ENCODE measurements at places on chromosomes 11 and 22.

- DNase-seq: no peak
Measured at GRCh38 chr11:130854483-130854882, 61.8 kb downstream of the SNX19 start.

GRCh38 chr11:67408437-67409200 is 4.7 kb downstream of the TBC1D10C start:
- no peak for DNase-seq

DNA sequence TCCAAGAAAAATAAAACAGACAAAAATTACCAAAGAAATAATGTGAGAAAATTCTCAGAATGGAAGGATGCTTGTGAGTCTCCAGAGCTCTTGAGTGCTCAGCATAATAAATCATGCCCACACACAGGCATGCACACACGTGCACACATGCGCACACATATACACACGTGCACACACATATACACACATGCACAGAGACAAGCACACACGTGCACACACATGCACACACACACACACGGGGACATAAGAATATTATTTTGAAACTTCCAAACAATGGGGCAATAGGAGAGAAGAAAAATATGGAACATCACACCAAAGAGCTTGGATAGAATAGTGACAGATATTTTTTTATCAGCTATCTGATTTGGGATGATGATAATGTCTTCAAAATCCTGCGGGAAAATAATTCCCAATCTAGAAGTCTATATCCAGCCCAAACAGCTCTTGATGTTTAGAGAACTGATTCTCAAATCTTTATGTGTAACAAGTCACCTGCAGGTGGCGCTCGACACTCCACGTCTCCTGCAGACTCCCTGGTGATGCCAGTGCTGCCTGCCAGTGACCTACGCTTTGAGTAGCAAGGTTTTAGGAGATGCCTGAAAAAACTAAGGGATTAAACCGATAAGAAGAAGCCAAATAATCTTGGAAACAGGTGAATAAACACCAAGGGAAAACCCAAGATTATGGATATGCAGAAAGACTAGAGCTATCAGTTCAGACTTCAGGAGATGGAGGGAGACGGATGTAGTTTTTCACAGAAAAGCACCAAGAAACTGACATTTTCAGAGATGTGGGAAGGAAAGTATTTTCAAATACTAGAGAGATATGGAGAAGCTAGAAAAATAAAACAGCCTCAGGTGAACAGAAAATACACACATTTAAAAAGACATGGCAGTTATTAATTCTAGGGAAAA is 743.6 kb downstream of the ETS1 start:
- DNase-seq: peak; percentile 71

GRCh38 chr11:14644226-14645014 is 816 bp downstream of the PDE3B start:
- DNase-seq: peak; percentile 15

GRCh38 chr22:28952857-28953256 is 69.5 kb downstream of the ZNRF3 start:
- DNase-seq: peak; percentile 27

DNA sequence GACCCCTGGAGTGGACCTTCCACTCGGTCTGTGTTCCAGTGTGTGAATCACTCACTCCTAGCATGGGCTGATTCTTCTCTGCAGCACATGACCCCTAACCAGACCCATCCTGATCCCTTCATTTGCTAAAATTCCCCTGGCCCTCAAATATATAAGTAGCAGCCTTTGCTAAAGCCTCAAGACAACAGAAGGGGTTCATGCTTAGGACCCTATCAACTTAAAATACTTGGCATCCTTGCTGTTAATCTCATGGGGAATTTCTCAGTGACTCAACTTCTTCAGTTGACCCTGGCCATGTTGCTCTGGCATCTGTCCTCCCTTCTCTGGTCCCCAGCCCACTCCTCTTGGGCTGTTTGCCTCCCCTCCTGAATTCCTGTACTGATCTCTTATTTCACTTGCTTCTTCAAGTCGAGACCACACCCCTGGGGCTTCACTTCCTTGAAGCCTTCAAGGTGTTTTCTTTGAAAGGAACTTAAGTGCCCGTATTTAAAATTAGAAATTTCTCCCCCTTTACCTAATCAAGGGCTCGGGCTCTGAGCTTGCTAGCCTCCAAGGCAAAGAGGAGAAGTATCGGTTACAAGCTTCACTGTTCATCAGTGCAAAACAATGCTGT is 23.6 kb downstream of the NNMT start:
- no peak for DNase-seq

- no peak for DNase-seq
Measured at GRCh38 chr22:23670378-23671295, 20.2 kb upstream of the RGL4 start.

GRCh38 chr11:116637766-116638165 is 135.0 kb downstream of the BUD13 start:
- DNase-seq: no peak

- peak; percentile 15 for DNase-seq
Measured at GRCh38 chr11:8384199-8384821, 120.6 kb upstream of the LMO1 start.

DNA sequence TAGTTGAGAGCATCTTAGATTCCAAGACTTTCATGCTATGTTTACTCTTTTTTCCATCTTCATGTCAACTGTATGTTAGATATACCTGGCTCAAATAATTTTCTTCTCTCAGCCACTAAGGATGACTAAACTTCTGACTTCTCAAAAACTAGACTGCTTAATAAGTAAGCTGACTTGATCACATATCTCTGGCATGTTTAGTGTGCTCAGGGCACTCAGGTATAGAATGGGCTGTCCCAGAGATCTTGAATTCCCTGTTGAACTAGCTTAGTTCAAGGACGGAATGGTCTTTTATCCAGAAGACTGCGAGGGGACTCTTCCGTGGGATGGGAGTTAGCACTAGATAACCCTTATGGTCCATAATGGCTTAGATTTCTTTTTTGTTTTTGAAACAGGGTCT is 13.0 kb downstream of the NEU3 start:
- DNase-seq: no peak

GRCh38 chr22:39238966-39239505 is 5.7 kb downstream of the PDGFB start:
- no peak for DNase-seq

GRCh38 chr11:13861411-13861810 is 101.1 kb upstream of the SPON1 start:
- no peak for DNase-seq

GRCh38 chr22:32781695-32782094 is 19.8 kb upstream of the TIMP3 start:
- DNase-seq: peak; percentile 62

GRCh38 chr11:12167061-12168000 is 56.9 kb downstream of the MICAL2 start:
- DNase-seq: peak; percentile 87

DNA sequence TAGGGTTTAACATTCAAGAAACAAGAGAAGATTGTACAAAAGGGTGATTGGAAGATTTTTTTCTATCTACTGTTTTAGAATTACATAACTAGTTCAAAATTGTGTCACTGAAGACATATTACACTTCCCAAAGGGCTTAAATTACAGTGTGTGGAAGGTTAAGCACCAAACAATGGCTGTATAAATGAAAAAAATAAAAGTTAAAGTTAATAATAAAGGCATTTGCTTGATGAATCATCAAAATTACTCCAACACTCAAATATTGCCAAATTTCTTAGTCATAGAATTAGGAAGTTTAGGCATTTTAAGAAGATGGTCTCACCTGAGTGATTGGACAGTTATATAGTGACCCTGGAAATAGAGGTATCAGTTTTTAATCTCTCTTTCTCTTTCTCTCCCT is 227.6 kb upstream of the CARD18 start:
- no peak for DNase-seq

DNA sequence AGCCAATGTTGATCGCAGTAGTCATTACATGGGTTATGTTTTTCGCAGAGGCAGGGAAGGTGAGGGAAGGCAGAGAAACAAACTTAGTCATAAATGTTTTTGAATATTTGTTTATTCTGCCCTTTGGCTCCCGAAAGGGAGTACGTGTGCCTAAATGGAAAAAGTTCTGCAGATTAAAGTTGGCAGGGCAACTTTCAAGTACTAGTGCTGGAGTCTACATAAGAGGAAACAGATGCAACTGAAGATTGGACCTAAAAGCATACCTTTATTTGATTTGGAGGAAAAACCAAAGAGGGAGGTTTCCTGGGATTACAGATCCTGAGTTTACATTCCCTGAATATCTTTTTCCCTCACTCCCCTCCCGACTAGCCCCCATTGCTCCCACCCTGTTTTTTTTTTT is 5.7 kb downstream of the HSD17B12 start:
- DNase-seq: no peak

- DNase-seq: peak; percentile 54
Measured at GRCh38 chr22:45335021-45335818, 25.5 kb downstream of the FAM118A start.

DNA sequence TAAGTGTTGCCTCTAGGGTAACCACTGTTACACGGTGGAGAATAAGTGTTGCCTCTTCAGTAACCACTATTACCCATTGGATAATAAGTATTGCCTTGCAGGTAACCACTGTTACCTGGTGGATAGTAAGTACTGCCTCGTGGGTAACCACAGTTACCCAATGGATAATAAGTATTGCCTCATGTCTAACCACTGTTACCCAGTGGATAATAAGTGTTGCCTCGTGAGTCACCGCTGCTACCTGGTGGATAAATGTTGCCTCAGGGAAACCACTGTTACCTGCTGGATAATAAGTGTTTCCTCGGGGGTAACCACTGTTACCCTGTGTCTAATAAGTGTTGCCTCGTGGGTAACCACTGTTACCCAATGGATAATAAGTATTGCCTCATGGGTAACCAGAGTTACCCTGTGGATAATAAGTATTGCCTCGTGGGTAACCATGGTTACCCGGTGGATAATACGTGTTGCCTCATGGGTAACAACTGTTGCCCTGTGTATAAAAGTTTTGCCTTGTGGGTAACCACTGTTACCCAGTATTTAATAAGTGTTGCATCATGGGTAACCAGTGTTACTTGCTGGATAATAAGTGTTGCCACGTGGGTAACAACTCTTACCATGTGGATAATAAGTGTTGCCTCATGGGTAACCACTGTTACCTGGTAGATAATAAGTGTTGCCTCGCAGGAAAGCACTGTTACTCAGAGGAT is 12.3 kb upstream of the NXPE4 start:
- DNase-seq: peak; percentile 4

GRCh38 chr11:35036639-35037038 is 102.3 kb upstream of the CD44 start:
- no peak for DNase-seq

DNA sequence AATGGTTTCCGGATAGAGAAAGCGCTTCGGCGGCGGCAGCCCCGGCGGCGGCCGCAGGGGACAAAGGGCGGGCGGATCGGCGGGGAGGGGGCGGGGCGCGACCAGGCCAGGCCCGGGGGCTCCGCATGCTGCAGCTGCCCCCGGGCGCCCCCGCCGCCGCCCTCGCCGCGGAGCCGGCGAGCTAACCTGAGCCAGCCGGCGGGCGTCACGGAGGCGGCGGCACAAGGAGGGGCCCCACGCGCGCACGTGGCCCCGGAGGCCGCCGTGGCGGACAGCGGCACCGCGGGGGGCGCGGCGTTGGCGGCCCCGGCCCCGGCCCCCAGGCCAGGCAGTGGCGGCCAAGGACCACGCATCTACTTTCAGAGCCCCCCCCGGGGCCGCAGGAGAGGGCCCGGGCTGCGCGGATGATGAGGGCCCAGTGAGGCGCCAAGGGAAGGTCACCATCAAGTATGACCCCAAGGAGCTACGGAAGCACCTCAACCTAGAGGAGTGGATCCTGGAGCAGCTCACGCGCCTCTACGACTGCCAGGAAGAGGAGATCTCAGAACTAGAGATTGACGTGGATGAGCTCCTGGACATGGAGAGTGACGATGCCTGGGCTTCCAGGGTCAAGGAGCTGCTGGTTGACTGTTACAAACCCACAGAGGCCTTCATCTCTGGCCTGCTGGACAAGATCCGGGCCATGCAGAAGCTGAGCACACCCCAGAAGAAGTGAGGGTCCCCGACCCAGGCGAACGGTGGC is 15.7 kb downstream of the PIK3IP1 start:
- DNase-seq: no peak

GRCh38 chr11:35633827-35634423 is 15.7 kb downstream of the FJX1 start:
- no peak for DNase-seq

GRCh38 chr11:78414321-78415051 is 3.1 kb downstream of the GAB2 start:
- no peak for DNase-seq

GRCh38 chr11:93370260-93370659 is 39.7 kb downstream of the DEUP1 start:
- DNase-seq: peak; percentile 12

- peak; percentile 23 for DNase-seq
Measured at GRCh38 chr22:22928666-22929380, 41.2 kb downstream of the IGLL5 start.

- DNase-seq: no peak
Measured at GRCh38 chr11:67500484-67500821, 4.7 kb downstream of the PITPNM1 start.

DNA sequence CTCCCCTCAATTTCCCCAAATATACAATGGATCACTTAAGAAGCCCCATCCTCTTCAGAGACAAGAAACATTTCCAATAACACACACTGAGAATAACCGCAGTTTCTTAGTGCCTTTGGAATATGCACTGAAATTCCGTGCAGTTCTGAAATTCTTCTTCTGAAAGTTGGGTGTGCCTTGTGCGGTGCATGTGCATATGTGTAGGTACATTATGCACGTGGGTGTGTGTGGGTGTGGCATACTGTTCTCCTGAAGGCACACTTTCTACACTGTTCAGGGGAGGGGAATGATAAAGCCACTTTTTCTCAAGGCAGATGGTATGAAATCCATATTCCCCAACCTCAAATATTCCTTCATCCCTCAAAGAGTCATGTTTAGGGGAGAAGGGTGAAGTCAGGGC is 1.7 kb downstream of the EXPH5 start:
- no peak for DNase-seq

DNA sequence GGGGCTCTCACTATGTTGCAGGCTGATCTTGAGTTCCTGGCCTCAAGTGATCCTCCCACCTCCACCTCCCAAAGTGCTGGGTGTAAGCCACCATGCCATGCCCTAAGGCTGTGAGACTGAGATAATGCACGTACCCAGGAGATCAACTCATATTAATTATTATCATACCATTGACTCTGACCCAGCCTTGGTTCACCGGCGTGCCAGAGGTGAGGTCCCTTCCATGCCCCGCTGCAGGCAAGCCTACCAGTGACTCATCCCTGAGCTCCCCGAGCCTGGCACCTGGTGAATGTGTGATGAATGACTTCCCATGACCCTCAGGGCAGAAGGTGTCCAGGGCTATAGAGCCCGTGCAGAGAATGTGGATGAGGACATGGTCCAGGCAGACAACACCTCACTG is 12.1 kb downstream of the GAL3ST1 start:
- no peak for DNase-seq

- DNase-seq: no peak
Measured at GRCh38 chr11:73968356-73968966, 14.2 kb downstream of the UCP2 start.

- no peak for DNase-seq
Measured at GRCh38 chr11:14435717-14436512, 63.7 kb downstream of the COPB1 start.

GRCh38 chr11:113202431-113202830 is 112.0 kb upstream of the TTC12 start:
- DNase-seq: no peak
